ENCODE measurements at places on chromosomes 16 and 17. TPM values are rescaled to one million over a fixed set of nuclear protein-coding genes. Genes with fewer than 3 reads are reported as not detected.
A peak's percentile ranks its signal among the peaks of the same experiment; 100 is the strongest.

The MSL1 gene
- 84.4 TPM for total RNA-seq

The NT5M gene
- 1.9 TPM for total RNA-seq

The CNGB1 gene
- not detected for total RNA-seq

The CCL1 gene
- not detected for total RNA-seq

The ADAM11 gene
- total RNA-seq = 0.43 TPM

The TMEM235 gene
- total RNA-seq = not detected

The SHCBP1 gene
- 1.0 TPM for total RNA-seq

DNA sequence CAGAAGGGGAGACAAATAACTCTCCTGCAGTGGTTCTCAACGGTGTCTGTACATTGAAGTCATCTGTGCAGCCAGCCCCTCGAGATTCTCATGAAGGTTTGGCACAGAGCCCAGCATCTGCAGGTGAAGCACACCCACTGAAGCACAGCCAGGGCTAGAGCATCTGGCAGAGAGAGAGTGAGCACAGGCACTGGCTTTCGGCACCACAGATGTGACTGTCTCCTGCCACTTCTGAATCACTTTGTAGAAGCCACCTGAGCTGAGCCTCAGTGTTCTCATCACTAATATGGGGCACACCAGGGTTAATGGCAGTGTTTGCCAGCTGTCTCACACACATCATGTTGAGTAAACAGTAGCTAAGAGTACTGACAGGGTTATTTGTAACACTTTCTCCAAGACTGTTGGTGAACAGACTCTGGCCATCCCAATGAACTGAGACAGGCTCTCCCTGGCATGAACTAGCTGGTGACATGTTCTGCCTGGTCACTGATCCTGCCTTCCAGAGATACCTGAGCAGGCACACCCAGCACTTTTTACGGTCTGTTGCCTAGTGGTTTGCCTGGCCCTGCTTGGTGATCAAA, 10.9 kb downstream of the HSPB9 start:
- H3K4me1 ChIP-seq = peaks cover 90% of the 10 kb centered on the region
- no peak overlapping the region for H3K4me3 ChIP-seq
- H3K27me3 ChIP-seq = no peaks in the 10 kb centered on the region

GRCh38 chr16:75590920-75591843, 25.0 kb downstream of the GABARAPL2 start:
- no peak for DNase-seq
- peak overlapping the region; percentile 20 for H3K27ac ChIP-seq

GRCh38 chr16:54325616-54326265, 39.2 kb upstream of the IRX3 start:
- no peaks in the 10 kb centered on the region for H3K36me3 ChIP-seq
- no peak overlapping the region for H3K4me3 ChIP-seq
- no peak overlapping the region for H3K27ac ChIP-seq
- DNase-seq = no peak
- no peaks in the 10 kb centered on the region for H3K27me3 ChIP-seq
- no peaks in the 10 kb centered on the region for H3K4me1 ChIP-seq

- peak; percentile 62 for DNase-seq
- H3K36me3 ChIP-seq = no peaks in the 10 kb centered on the region
- no peak overlapping the region for H3K4me3 ChIP-seq
- no peaks in the 10 kb centered on the region for H3K27me3 ChIP-seq
- H3K27ac ChIP-seq = no peak overlapping the region
- no peaks in the 10 kb centered on the region for H3K4me1 ChIP-seq
Measured at GRCh38 chr16:29029168-29029994, 44.5 kb downstream of the LAT start.

DNA sequence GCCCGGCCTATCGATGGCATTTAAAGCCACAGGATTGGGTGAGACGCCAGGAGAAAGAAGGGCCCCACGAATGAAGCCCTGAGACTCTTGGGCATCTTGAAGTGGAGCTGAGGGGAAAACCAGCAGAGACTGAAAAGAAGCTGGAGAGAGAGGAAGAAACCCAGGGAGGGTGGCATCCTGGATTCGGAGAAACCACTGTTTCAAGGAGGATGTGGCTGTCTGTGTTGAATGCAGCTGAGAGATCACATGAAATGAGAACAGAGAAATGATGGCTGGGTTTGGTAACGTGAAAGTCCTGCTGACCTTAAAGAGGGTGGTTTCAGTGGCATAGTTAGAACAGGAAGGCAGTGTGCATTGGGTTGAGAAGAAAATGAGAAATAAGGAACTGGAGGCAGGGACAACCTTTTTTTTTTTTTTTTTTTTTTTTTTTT, 3.8 kb downstream of the TNFSF12 start:
- H3K4me1 ChIP-seq = peaks cover 37% of the 10 kb centered on the region
- H3K27ac ChIP-seq = peak overlapping the region; percentile 36

DNA sequence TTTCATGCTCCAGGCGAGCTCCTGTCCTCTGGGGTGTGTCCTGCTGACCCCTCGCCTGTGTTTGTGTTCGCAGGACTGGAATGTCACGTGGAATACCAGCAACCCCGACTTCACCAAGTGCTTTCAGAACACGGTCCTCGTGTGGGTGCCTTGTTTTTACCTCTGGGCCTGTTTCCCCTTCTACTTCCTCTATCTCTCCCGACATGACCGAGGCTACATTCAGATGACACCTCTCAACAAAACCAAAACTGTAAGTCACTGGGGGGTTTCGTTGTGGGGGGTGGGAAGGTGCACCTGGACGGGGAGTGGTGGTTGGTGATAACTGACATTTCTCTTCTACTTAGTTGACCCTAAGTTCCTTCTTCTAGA, 58.3 kb downstream of the ABCC1 start:
- H3K4me3 ChIP-seq = no peak overlapping the region
- peaks cover 32% of the 10 kb centered on the region for H3K36me3 ChIP-seq
- no peaks in the 10 kb centered on the region for H3K27me3 ChIP-seq
- no peak for DNase-seq
- no peaks in the 10 kb centered on the region for H3K4me1 ChIP-seq
- H3K27ac ChIP-seq = no peak overlapping the region

- no peaks in the 10 kb centered on the region for H3K36me3 ChIP-seq
- peak overlapping the region; percentile 88 for H3K27ac ChIP-seq
- H3K4me3 ChIP-seq = peak overlapping the region; percentile 77
- peaks cover 24% of the 10 kb centered on the region for H3K4me1 ChIP-seq
Measured at GRCh38 chr17:43125967-43126910, 1.1 kb upstream of the BRCA1 start.

DNA sequence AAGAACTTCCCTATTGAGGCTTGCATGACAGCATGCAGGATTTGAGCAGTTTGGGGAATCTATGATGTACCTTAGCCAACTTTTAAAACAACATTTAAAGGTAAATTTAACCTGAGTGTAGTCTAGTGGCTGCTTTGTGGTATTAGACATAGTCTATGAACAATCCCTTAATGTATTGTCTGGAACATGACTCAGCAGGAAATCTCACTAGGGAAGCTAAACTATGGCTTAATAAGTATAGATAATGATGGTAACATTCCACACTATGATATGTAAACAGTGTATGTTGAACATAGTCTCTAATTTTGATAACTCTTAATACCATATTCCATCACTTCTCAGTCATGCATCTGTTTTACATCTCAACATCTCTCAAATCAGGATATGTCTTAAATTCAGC, 52.1 kb upstream of the SLC12A3 start:
- H3K27me3 ChIP-seq = no peaks in the 10 kb centered on the region
- no peak for DNase-seq

DNA sequence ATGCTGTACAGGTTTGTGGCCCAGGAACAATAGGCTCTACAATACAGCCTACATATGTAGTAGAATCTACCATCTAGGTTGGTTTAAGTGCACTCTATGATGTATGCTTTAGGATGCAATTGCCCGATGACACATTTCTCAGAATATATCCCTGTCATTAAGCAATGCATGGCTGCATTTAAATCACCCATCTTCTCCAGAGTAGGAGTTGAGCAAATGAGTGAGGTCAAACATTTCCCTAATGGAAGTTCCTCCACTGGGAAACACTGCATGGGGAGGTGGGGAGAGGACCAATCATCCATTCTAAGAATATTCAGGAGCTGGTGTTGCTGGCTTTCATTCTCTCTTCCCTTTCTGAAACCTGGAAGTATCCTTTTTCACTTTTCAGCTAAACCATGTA, 2.0 kb upstream of the PCTP start:
- no peak overlapping the region for H3K4me3 ChIP-seq
- peaks cover 13% of the 10 kb centered on the region for H3K4me1 ChIP-seq
- H3K27me3 ChIP-seq = no peaks in the 10 kb centered on the region

Data from upper lobe of right lung (tissue), 1 donor.